ENCODE measurements at places on chromosomes 1 and 21.

GRCh38 chr21:42991992-42992740, 17.8 kb downstream of the PKNOX1 start:
- no peak for DNase-seq

DNA sequence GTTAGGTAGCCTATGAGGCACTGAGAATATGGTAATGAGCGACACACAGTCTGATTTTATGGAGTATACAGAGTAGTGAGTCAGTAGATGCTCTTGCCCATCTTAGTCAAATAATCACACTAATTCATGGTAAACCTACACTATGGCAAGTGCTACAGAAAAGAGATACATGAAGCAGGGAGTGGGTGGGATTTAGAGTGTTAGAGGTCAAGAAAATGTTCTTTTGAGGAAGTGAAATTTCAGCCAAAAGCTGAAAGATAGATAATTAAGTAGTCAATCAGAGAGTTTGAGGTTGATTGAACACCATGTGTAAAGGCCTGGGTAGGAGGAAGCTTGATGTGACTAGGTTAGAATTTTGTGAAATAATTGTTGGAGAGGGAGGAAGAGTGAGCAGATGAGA, 14.7 kb downstream of the MDM4 start:
- DNase-seq, result no peak

- DNase-seq, result no peak
These were observed 189.5 kb downstream of the PLA2G4A start for GRCh38 chr1:187018291-187018690.

- no peak for DNase-seq
These were observed 300.5 kb downstream of the BRINP2 start for GRCh38 chr1:177471244-177471643.

- no peak for DNase-seq
These were observed 409.2 kb upstream of the PLXNA2 start for GRCh38 chr1:208653426-208653825.

Data from NCI-H1092 (cell line).